Stimulated activated CD8-positive, alpha-beta memory T cell treated with anti-CD3 and anti-CD28 coated beads, Interleukin-7, amount 100 ng/mL, for 1 hour (primary cell): ENCODE measurements at places on chromosomes 4 and X.

- DNase-seq = no peak
Measured at GRCh38 chr4:37760840-37761239, 65.6 kb upstream of the PGM2 start.

DNA sequence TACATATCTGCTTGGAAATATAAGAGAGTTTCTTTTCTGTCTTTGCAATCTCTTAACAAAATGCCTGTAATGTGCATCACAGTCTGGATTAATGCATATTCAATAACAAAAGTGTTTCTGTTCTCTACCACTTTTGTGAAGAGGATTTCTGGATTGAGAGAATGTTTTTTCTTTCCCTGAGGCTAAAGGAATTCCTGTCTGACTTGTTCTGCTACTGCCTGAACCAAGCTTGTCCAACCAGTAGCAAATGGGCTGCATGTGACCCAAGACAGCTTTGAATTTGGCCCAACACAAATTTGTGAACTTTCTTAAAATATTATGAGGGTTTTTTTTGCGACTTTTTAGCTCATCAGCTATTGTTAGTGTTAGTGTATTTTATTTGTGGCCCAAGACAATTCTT, 1133.9 kb downstream of the SH3BGRL start:
- DNase-seq = no peak

DNA sequence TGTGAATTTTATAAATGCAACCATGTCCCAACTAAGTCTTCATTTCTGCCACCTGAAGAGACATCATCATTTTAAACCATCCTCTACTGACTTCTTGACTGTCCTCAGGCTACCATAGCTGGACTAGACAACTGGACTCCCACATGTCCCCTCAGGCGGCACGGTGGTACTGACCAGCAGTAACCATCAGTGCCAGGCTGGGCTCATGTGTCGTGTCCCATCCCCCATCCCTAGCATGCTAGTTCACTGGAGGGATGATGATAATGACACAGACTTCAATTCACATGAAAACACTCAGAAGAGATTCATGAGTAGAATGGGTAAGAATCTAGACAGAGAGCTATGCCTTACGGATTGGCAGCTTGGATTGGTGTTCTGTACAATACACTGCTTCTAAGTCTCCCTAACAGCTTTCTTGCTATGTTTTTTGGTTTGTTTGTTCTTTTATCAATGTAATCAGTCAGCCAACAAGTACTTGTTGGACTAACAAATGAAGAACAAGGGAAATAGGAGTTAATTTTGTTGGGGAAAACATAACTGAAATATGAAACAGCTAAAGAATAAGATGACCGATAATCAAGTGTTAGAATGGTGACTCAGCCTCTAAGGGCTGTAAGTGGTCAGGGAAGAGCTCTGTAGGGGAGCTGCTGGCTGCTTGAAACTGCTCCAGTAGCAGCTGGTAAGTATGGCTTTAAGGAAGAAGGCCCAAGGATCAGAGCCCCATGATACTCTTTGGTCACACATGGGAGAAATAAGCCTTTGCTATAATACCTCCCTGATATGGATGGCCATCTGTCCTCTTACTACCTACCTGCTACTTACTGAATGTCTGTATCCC, 10.3 kb downstream of the ZDHHC9 start:
- no peak for DNase-seq

DNA sequence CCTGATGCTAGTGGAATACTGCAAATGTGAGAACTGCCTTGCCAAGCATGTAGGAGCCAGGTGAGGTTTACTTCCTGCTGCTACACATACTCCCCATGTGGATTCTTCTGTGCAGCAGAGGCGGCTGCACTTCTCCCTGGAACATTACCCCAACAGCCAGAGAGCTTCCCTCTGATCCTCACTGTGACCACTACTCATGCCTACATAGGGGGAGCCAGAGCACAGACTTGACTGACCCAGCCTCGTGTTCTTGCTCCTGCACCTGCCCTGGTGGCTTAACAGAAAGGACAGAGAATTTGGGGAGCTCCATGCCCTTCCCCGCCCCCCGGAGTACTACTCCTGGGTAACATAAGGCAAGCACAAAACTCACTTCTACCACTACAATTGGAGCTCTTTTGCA, 38.4 kb downstream of the UGT2A2 start:
- DNase-seq = no peak

- peak; percentile 55 for DNase-seq
Measured at GRCh38 chr4:2469192-2469984, 482 bp downstream of the RNF4 start.
